ENCODE measurements at places on chromosomes 16 and 17. TPM values are rescaled to one million over a fixed set of nuclear protein-coding genes. Genes with fewer than 3 reads are reported as not detected.
A peak's percentile ranks its signal among the peaks of the same experiment; 100 is the strongest.

The RND2 gene
- polyA plus RNA-seq: 2.9 TPM

GRCh38 chr16:24539850-24540601, 660 bp downstream of the RBBP6 start:
- peak; percentile 54 for DNase-seq

- no peak for DNase-seq
Measured at GRCh38 chr17:17398188-17398942, 78.4 kb upstream of the MED9 start.

GRCh38 chr17:79513820-79514535, 96.9 kb downstream of the RBFOX3 start:
- DNase-seq: no peak

DNA sequence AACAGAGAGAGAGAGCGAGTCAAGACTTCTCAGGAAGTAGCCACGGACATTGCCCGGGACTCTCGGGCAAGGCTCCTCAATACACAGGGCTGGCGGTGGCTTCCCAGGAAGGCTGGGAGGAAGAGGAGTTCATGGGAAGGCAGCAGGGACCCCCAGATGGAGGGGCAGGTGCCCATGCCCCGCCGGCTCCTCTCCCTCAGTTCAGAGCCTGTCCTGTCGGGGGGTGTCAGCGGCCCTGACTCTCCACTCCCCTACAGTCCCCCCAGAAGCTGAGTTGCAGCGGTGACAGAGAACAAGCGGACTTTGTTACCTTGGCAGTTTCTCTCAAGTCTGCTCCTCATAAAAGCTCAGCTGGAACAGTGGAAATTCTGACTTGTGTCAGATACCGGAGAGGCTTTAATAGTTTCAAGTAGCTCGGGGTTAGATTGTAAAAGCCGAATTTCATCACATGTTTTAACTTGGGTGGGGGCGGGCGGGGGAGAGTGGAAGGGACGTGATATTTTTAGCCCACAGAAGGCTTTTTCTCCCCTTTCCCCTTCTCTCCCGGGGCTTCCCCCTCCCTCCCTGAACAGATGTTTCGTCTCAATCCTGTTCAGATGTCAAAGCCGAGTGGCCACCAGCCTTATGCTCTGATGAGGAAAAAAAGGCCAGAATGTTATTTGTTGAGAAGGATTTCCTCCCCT, 65.2 kb downstream of the NKD1 start:
- DNase-seq: peak; percentile 48

The SPATA2L gene
- polyA plus RNA-seq: 5.6 TPM

The KRTAP9-4 gene
- not detected for polyA plus RNA-seq

- no peak for DNase-seq
Measured at GRCh38 chr17:65268832-65269231, 131.7 kb downstream of the RGS9 start.

The CPNE2 gene
- 40.8 TPM for polyA plus RNA-seq

GRCh38 chr16:86505185-86505898, 5.0 kb upstream of the FOXF1 start:
- no peak for DNase-seq

DNA sequence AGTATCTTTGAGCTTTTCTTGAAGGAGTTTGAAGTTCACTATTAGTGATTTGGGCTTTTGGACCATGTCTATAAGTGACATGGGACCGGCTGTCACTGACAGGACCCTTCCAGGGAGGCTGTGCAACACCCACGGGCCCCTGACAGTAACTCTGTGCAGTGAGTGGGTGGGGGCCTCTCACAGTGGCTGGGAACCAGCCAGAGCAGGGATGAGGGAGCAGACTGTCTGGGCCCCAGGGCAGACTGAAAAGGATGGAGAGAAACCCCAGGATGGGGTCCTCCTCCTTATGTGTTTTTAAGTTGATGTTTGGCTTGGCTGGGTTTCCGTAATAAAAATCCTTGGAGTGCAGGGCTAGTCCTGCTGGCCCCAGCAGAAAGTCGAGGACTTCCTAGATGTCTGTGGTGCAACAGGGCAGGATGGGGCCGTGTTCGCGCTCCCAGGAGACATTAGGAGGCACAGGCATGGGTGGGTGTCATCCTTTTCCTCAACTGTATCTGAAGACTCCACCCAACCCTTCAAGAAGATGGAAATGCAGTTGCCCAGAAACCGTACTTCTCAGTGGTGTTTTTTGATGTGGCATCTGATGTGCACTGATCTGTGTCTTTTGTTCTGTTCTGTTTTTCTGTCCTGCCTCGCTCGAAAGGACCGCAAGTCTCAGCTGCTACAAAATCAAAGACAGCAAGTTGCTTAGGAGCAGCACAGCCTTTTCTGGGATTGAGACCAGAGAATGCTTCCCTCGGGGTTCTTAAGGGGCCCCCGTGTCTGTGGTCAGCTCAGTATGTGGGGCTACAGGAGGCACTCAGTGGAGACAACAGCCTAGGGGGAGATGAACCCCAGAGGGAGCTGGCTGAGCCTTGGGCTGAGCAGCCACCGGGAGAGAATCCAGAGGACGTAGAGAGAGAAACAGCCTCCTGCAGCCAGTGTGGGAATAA, 24.2 kb downstream of the PLD6 start:
- no peak for DNase-seq

Measured in right renal pelvis (tissue), 4 donors.